ENCODE measurements at places on chromosomes 12 and 14.

DNA sequence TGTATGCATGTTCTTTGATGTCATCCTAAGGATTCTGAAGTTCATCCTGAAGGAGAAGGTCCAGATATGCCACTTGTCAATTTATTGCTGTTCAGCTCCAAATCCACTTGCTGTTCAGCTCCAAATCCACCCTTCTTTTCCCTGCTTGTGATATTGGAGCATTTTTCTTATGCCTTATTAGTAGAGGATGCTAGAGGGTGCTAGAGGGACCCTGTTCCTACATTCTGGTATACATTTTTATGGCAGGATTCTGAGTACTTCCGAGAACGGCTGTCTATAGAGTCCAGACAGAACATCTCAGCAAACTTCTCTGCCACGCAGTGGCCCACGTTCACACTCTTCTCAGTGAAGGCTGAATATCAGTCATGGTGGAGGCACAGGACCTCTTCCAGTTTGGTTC lies 406.7 kb downstream of the NOVA1 start:
- DNase-seq, result no peak

DNA sequence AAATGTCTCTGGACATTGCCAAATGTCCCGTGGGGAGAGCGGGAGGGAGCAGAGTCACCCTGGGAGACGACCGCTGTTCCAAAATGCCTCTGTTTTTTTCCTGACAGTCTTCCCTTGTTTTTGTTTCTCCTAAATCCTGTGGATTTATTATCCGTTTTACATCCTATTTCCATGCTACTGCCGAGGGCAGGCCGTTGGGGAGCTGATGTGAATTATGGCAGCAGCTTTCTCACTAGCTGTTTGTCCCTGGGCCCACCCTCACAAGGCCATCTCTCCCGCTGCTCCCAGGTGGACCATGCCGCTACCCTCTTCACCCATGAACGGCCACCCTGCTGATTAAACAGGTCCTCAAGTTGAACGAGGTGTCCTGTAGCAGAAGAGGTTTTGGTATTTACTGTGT lies 55.2 kb downstream of the FBXL14 start:
- no peak for DNase-seq

GRCh38 chr12:22250762-22251161 lies 83.7 kb downstream of the ST8SIA1 start:
- no peak for DNase-seq

DNA sequence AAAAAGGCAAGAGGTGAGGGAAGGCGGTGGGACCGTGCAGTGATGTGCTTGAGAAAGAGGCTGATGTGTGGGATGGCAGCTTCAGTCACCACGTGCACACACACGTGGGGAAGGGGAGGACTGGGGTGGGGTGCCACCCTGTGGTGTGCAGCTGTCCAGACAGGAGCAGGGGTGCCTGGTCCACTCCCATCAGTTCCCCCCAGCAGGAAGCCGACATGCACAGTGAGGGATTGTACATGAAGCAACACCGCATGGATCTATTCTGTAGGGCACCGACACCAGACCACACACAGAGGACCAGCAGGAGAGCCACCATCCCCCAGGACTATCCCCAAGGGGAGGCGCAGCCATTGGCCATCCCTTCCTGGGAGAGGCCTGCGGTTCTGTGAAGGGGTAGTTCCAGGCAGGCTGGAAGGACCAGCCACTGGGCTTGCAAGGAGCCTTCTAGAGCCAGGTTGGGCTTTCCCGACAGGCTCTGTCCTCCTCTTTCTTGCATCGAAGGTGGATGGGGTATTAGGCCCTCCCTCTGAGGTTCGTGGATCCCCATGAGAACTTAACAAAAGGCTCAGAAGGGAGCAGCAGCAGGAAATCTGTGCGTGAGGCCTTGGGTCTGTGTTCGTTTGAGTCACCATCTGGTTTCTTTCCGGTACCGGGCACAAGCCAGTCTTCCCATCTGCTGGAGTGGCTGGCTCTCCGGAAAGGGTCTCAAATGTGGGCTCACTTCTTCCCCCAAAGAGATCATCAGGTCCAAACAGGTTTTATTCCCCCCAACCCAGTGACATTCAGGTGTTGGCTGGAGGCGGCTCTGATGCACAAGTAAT lies 59.8 kb downstream of the PLEKHG3 start:
- DNase-seq, result peak; percentile 20

DNA sequence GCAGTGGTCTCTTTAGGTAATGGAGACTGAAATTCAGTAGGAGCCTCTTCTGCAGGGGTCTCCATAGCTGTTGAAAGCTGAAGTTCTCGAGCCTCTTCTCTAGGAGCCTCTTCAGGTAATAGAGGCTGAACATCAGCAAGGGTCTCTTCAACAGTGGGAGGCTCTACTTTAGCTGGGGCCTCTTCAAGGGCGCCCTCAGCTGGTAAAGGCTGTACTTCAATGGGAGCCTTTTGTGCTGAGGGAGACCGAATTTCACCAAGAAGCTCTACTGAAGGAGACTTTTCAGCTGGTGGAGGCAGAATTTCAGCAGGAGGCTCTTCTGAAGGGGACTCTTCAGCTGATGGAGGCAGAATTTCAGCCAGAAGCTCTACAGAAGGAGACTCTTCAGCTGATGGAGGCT lies 1.5 kb downstream of the FSCB start:
- no peak for DNase-seq

GRCh38 chr12:104519190-104520019 lies 62.7 kb downstream of the CHST11 start:
- DNase-seq, result no peak

- no peak for DNase-seq
Observed at GRCh38 chr12:111085096-111085495, 164.7 kb upstream of the MYL2 start.

GRCh38 chr12:26101763-26102162 lies 23.1 kb downstream of the BHLHE41 start:
- DNase-seq, result no peak

DNA sequence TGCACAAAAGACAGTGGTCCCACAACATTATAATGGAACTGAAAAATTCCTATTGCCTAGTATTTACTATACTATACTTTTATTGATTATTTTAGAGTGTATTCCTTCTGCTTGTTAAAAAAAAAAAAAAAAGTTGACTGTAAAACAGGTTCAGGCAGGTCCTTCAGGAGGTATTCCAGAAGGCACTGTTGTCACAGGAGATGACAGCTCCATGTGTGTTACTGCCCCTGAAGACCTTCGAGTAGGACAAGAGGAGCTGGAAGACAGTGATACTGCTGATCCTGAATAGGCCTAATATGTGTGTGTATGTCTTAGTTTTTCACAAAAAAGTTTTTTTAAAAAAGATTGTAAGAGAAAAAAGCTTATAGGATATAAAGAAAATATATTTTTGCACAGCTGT lies 12.3 kb downstream of the UBE2N start:
- no peak for DNase-seq

- no peak for DNase-seq
Observed at GRCh38 chr12:105946493-105946901, 192.3 kb downstream of the NUAK1 start.

DNA sequence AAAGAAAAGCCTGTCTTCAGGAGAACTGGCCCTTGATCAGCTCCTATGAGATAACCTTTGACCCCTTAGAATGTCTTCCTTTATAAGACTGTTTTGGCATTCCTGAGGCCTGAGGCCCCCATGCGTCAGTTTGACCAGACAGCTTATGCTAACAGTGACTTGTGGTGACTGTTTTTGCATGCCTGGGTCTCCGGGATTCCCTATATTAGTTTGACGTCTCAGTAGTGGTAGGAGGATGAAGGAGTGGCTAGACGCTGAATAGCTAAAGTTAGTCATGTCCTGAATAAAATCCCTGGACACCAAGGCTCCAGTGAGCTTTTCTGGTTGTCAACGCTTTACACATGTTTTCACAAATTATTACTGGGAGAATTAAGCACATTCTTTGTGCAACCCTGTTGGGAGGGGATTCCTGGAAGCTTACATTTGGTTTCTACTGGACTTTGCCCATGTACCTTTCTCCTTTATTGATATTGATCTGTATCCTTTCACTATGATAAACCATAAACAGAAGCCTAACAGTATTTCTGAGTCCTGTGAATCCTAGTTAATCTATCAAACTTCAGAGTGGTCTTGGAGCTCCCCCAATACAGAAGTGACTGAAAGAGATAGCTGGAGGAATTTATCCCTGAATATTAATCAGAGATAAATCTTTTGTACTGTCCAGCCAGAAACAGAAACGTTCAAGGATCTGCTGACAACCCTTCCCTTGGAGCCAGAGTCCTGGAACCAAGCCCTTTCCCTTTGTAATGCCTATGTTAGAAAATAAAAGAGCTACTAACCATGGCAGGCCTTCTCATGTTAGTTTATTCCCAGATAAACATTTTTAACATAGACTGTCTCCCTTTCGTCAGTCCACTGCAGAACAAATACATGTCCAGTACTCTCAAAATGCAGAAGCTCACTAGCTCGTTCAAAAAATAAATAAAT lies 479.2 kb downstream of the RPS29 start:
- no peak for DNase-seq

GRCh38 chr14:93317210-93317874 lies 15.5 kb downstream of the BTBD7 start:
- DNase-seq, result no peak

- no peak for DNase-seq
Observed at GRCh38 chr14:26835979-26836570, 238.2 kb upstream of the NOVA1 start.

DNA sequence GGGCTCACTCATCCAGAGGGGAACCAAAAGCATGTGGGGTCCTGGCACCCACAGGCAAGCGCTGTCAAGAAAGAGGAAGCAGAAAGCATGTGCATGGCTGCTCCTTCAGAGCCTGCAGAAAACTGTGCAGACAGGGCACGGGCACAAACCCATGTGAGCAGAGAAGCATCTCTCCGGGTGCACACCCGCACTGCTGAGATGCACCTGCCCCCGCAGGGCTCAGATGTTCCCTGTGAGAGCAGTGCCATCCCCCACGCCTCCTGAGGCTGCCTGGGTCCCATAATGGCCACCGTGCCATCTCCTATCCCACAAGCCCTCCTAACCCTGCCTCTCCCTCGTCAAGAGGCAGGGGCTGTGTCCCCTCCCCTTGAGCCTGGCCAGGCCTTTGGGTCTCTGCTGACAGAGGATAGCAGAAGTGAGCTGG lies 32.3 kb upstream of the INF2 start:
- no peak for DNase-seq

- DNase-seq, result peak; percentile 77
Observed at GRCh38 chr12:92028441-92028709, 117.3 kb downstream of the BTG1 start.

- no peak for DNase-seq
Observed at GRCh38 chr12:107437954-107438353, 247.6 kb upstream of the PWP1 start.

DNA sequence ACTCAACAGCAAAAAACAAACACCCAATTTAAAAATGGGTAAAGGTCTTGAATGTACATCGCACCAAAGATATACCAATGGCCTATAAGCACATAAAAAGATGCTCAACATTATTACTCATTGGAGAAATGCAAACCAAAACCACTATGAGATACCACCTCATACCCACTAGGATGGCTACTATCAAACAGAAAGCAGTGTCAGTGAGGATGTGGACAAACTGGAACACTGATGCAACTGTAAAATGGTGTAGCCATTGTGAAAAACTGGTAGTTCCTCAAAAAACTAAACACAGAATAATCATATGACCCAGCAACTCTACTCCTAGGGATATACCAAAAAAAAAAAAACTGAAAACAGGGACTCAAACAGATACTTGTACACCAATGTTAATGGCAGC lies 49.3 kb downstream of the CDK17 start:
- DNase-seq, result no peak

DNA sequence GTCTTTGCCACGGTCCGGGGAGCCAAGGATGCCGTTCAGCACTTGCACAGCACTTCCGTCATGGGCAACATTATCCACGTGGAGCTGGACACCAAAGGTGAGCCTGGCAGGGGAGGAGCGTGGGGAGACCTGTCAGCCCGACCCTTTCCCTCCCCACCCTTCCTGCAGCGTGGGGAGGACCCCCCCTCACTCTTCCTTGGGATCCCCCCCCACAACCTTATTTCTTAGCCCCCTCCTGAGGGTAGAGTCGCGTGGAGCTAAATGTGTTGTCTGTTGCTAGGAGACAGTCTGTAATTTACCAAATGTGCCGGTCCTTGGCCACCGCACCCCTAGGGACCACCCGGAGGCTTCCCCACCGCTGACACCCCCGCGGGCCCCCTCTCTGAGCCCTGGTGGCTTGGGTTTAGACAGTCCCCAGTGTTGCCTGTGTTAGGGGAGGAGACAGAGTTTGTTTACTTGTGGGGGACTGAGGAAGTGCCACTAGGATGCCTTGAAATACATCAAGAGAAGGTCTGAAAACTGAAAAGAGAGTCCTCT lies 2.3 kb downstream of the SETD1B start:
- no peak for DNase-seq

GRCh38 chr12:64269161-64269560 lies 47.1 kb upstream of the KICS2 start:
- DNase-seq, result no peak

DNA sequence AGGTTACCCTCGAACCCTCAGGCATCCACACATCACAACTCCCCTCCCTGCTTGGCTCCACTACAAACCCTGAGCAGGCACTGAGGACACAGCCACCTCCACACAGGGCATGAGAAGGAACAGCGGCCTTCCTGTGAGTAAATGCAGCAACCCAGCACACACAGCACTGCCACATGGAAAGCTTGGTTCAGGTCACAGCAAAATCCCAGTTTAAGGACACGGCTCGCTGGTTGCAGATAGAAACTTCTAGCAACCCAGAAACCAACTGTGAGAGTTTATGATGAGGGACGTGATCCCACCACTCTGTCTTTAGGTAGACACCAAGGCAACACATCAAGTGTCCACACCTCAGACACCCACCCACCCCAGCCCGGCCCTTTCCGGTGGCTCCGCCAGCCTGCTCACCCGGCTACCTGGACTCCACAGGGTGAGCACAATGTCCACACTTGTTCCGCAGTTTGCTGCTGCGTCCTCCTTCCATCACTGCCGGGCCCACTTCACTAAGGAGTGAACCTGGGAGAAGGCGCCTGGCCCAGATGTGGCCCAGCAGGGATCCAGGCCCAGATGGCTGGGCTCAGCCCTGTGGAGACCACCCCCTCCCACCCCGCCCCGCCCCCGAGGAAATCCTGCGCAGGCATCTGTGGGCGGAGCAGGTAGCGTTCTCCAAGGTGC lies 13.2 kb downstream of the CDCA4 start:
- no peak for DNase-seq

DNA sequence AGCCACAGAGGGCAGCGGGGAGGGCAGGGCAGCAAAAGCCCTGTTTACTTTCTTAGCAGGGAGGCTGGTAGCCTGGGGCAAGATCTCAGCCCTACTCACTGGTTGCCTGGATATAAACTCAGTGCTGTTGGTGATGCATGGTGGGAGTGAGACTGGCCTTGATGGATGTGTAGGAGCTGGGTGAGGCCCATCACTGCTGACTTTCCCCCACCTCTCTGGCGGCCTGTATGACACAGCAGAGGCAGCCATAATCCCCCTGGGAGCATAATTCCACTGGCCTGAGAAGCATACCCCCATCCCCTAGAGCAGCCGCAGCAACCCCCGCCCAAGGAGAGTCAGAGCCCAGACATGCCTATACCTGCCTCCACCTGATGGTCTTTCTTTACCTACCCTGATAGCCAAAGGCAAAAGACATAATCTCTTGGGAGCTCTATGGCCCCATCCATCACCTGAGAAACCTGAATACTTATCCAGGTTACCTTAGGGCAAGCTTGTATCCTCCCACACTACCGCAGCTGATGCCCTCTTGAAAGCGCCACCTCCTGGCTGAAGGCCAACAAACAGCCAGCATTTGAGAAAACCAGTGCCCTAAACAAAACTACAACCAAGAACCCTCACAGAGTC lies 59.3 kb downstream of the DNAI7 start:
- no peak for DNase-seq

- no peak for DNase-seq
Observed at GRCh38 chr12:46298261-46298660, 29.4 kb upstream of the SLC38A1 start.

- no peak for DNase-seq
Observed at GRCh38 chr12:5280086-5280485, 151.8 kb upstream of the NTF3 start.

- no peak for DNase-seq
Observed at GRCh38 chr12:130596241-130596640, 119.9 kb downstream of the RIMBP2 start.
